Stimulated activated CD4-positive, alpha-beta T cell treated with anti-CD3 and anti-CD28 coated beads, Interleukin-2, amount 100 ng/mL, for 4 hours (primary cell): ENCODE measurements at places on chromosomes 2 and 18.

DNA sequence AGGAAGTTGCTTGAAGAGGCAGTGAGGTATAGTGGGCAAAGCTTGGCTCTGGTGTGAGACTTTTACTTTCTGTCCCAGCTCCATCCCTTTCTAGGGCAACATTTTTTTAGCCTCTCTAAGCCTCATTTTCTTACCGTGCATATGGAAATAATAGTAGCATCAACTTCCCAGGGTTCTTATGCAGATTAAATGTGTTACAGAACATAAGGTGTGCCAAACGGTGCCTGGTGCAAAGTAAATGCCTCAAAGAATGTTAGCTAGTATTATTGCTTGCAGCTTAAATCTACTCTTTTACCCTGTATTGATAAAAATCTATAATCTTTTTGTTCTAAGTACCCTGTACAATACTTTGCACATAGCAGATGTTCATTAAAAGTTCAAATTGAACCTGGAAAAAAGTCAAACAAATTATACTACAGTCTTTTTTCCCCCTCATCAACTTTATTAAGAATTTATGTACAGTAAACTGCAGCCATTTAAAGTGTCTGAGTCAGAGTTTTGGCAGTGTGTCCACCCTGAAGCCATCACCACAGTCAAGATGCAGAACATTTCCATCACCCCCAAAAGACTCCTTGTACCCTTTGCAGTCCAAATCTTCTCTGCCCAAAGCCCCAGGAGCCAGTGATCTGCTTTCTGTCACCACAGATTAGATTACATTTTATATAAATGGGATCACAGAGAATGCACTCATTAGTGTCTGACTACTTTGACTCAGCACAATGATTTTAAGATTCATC is 10.6 kb downstream of the MAPRE2 start:
- no peak for DNase-seq

GRCh38 chr18:34219651-34220050 is 5.1 kb downstream of the NOL4 start:
- DNase-seq: no peak

GRCh38 chr2:146734042-146734820 is 1110.6 kb upstream of the ACVR2A start:
- no peak for DNase-seq

DNA sequence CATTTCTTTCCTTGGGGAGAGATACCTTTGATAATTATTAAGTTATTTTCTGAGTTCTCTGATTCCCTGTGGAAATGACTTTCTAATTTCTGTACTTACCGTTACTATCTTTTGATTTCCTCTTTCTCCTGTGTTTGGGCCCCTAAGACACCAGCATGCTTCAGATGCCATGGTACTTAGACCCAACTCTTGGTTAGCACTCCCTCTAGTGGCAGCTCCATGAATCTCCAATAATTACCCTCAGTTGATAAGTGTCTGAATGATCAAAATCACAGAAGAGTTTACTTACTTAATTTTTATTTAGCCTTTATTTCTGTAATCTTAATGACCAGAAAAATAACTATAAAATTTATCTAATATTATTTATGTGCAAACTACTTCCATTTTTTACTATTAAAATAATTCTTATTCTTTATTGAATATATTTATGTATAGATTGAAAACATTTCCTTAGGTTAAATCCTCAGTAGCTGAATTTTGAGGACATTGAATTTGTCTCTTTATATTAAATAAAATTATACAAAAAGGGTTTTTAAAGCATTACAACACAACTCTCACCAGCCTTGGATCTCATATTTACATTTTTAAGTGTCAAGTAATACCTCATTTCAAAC is 300.4 kb downstream of the KCNS3 start:
- peak; percentile 2 for DNase-seq

DNA sequence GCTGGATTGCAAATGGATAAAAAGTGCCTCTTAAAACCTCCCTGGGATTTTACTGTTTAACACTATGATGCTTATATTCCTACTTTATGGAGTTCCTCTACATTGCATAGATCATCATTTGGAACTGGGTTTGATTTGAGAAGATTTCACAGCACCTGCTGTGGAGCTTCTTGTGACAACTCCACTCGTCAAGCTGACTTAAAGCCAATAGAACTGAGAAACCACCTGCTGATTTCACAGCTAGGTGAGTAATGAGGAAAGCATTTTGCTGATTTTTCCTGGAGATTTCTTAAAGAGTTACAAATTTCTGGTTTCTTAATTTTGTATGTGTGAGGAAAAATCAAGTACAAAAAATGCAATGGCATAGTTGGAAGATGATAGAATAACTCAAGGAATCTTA is 739.1 kb upstream of the LRRTM1 start:
- DNase-seq: no peak

- no peak for DNase-seq
Observed at GRCh38 chr2:182113334-182113733, 127.7 kb downstream of the PPP1R1C start.

GRCh38 chr18:78242806-78243205 is 736.8 kb upstream of the SALL3 start:
- DNase-seq: no peak

- no peak for DNase-seq
Observed at GRCh38 chr2:65137197-65137775, 7.4 kb upstream of the RAB1A start.

DNA sequence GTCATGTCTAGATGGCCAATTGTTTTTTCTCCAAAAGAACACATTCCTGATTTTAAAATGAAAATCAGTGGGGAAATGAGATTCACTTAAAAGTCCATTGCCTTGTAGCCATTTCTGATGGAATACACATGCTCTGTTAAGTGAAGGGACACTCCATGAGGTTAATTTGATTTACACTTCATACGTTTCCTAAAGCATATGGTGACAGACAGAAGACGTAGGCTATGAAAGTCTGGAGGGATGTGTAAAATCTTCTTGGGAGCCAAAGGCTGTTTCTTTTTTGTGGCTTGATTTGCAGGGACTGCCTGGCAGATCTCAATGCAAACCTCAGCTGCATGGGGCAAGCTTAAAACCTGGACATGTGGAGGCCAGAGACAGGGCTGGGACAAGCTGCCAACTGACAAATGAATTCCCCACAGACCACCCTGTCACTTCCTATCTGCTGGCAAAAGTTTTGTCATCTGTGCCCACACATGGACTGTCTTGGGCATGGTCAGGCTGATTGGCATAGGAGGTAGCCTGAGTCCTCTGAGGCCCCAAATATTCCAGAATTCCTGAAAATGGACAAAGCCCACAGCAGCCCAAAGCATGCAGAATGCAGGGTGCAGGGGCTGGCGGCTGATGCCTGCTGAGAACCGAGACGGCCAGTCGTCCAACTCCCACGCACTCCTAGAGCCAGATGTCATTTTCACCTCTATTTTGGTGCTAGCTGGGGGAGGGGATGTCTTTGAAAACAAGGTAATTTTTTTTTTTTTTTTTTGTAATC is 73.9 kb downstream of the SDC1 start:
- no peak for DNase-seq

GRCh38 chr2:207107551-207107950 is 58.2 kb downstream of the KLF7 start:
- no peak for DNase-seq

- DNase-seq: no peak
Observed at GRCh38 chr2:131010566-131010965, 82.7 kb downstream of the FAM168B start.

DNA sequence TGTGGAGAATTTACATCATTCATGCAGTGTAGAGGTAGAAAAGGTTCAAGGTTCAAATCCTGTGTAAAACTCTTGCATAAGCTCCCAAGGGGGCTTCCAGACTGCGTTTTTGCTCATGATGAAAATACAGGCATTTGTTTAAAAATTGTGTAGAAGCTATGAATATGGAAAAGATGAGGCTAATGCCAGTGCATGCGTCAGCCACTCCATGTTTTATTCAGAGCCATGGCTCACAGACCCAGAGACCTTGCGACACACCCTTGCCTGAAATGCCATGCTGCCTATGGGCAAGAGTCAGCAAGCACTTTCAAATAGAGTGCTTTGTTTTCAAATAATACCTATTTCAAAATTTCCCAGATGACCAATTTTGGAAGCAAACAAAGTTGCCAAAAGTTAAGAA is 262.3 kb downstream of the TRIB2 start:
- no peak for DNase-seq

- no peak for DNase-seq
Observed at GRCh38 chr2:50680646-50681045, 351.3 kb downstream of the NRXN1 start.

- DNase-seq: no peak
Observed at GRCh38 chr2:48510329-48510728, 19.6 kb upstream of the STON1 start.

GRCh38 chr2:107635883-107636282 is 190.8 kb upstream of the RGPD4 start:
- DNase-seq: no peak
